ENCODE measurements at places on chromosomes 7 and 10. TPM values are rescaled to one million over a fixed set of nuclear protein-coding genes. Genes with fewer than 3 reads are reported as not detected.

Gene ACHE
- total RNA-seq = not detected

Gene LIPK
- not detected for total RNA-seq

Gene ACSM6
- total RNA-seq = not detected

Gene ADAM22
- 2.2 TPM for total RNA-seq

Gene SHH
- total RNA-seq = 0.08 TPM

DNA sequence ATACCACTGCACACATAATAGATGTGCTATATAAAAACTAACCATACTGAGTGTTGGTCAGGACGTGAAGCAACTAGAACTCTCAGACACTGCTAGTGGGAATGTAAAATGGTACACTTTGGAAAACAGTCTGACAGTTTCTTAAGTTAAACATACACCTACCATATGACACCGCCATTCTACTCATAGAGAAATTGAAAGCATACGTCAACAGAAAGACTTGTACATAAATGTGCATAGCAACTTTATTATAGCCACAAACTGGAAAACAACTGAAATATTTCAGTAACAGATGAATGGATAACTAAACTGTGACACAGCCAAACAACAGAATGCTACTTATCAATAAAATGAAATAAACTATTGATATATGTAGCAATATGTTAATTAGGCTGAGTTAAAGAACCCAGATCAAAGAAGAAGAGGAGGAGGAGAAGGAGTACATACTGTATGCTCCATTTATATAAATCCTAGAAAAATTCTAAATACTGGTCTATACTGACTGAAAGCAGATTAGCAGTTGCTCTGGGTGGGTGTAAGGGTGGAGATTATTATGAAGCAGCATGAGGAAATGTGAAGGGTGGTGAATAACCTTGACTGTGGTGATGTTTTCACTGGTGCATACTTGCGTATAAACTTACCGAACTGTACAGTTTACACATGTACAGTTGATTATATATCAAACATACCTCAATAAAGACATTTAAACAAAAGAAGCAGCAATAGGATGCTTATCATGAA lies 48.6 kb downstream of the ARHGAP21 start:
- no peak overlapping the region for H3K4me3 ChIP-seq
- H3K27ac ChIP-seq = no peak overlapping the region
- H3K4me1 ChIP-seq = no peaks in the 10 kb centered on the region

DNA sequence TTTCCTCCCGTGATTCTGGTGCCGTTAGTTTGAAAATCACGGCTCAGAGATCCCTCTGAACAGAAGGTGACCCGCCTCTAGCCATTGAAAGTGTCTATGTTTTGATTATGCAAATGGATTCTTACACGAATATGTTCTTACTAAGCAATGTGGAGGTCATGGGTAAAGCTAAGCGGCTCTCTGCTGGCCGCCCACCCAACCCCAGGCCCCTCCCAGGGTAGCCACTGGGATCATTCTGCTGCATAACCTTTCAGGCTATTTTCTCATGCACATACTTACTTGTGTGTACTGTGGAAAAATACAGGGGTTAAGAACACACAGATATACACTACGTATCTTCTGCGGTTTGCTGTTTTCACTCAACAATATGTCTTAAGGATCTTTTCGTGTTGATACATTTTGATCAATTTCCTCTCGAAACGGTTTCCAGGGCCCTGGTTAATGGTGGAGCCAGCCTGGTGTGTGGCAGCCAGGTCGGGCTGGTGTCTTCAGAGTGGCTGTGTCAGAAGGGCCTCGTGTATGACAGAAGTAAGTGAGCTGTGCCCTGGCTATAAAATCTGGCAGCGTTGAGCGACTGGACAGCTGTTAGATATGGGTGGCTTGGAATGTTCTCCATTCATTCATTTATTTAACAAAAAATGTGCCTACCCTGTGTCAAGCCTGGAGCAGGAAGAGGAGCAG lies 29.9 kb downstream of the ZNF783 start:
- no peaks in the 10 kb centered on the region for H3K27me3 ChIP-seq
- H3K36me3 ChIP-seq = peaks cover 2% of the 10 kb centered on the region
- no peak for DNase-seq
- peaks cover 22% of the 10 kb centered on the region for H3K4me1 ChIP-seq

GRCh38 chr7:40536421-40536820 lies 401.6 kb downstream of the SUGCT start:
- no peaks in the 10 kb centered on the region for H3K36me3 ChIP-seq
- H3K27me3 ChIP-seq = peaks cover 2% of the 10 kb centered on the region
- no peak overlapping the region for H3K4me3 ChIP-seq
- H3K27ac ChIP-seq = no peak overlapping the region
- H3K4me1 ChIP-seq = no peaks in the 10 kb centered on the region
- no peak for DNase-seq
